ENCODE measurements at places on chromosomes 11 and 22.

DNA sequence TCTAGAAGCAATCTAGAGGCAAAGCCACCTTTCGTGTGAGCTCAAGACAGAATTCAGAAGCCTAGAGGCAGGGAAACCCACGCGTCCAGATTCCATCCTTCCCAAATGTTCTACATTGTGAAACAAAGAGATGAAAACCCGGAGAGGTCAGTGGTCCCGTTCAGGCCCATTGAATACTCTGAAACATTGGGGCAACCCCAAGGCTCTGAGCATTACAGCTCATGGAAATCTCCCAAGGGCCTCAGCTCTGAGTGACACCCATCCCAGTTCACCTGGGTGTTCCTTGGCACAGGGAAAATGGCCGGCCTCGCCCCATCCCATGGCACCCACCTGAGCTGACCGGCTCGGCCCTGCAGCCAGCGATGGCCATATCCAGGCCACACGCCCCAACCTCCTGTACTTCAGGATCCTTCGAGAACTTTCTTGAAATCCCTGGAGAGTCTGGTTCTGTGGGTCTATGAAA, 128.6 kb upstream of the FGF3 start:
- no peak for DNase-seq

DNA sequence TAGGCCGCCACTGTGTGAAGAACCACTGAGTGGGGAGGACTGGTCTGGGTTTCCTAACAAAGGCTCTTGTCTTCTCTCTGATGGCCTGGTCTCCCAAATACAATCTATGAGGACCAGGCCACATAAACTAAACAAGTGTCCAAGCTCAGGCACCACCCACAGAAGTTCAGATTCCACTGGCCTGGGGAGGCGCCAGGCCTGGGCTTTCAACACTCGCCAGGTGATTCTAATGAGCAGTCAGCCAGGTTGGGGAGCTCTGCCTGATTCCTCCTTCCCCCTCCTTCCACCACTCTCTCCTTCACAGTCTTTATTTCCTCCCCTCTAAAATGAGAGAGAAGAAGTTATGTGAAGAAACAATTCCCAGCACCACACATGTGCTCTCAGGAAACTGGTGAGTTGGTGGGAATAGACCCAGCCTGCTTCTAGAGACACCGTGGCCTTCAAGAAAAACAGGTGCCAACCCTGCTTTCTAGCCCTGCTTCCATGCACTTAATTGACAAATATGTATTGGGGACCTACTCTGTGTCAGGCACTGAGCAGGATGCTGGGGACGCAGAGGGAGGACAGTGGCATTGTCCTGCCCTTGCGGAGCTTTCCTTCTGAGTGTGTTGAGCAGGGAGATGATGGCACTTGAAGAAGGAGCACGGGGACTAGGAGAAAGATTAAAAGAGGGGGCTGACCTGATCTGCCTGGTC, 242.5 kb downstream of the TENM4 start:
- no peak for DNase-seq

DNA sequence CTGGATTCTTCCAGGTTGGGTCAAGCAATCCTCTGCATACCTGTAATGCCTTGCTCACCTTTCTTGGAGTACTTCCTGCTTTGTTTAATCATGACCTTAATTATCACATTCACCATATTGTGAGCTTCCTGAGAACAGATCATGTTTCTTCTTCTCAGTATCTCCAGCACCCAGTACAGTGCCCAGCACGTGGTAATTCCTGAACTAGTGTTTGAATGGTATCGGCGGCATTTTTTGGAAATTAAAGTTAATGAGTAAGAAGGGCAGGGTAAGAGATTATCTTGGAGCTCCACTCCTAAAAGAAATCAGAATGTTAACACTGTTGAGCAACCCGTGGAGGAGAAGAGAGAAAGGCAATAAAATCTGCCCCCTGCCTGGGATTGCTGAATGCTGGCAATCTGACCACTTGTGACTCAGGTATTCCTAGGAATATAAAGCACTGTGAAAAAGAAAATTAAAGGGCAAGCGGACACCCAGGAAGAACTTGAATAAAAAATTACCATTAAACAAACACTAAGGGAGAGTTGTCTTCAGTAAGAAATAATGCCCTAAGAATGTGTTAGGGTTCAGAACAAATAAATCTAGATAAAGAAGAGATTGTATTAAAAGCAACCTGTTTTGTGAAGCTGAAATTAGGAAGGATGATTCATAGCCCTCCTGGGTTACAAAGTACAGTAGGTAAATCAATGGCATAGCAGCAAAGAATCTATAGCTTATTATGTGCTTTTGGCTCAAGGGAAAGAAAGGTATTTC, 92.9 kb downstream of the PDHX start:
- DNase-seq: no peak

DNA sequence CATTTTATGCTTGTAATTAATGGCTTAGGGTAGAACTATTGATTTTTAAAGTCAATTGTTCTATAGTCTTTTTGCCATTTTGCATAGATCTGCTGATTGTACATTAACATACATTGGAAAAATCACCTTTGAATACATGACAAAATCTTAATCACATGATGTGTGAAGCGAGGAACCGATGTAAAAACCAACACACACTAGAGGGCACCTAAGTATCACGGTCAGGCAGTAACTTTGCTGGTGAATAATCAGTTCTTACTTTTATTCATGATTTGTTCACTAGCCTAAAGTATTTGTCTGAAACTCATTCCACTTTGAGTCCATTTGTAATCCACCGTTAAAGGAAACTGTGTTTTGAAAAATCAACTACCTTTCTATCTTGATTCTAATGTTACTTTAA, 28.2 kb downstream of the JHY start:
- DNase-seq: no peak

- no peak for DNase-seq
Observed at GRCh38 chr11:64072403-64072802, 36.7 kb downstream of the FLRT1 start.

All from activated T-cell treated with anti-CD3 and anti-CD28 coated beads, Interleukin-2, amount 50 U/mL, for 1 hour (primary cell).